ENCODE measurements at places on chromosomes 11 and 22.

- DNase-seq, result no peak
Measured at GRCh38 chr11:31259797-31260196, 109.7 kb downstream of the DCDC1 start.

GRCh38 chr22:31085493-31085824 is 4.3 kb downstream of the SMTN start:
- no peak for DNase-seq

GRCh38 chr11:11163236-11163635 is 189.8 kb downstream of the CSNK2A3 start:
- no peak for DNase-seq

- no peak for DNase-seq
Measured at GRCh38 chr11:121681550-121682268, 228.9 kb upstream of the SORL1-AS1 start.

DNA sequence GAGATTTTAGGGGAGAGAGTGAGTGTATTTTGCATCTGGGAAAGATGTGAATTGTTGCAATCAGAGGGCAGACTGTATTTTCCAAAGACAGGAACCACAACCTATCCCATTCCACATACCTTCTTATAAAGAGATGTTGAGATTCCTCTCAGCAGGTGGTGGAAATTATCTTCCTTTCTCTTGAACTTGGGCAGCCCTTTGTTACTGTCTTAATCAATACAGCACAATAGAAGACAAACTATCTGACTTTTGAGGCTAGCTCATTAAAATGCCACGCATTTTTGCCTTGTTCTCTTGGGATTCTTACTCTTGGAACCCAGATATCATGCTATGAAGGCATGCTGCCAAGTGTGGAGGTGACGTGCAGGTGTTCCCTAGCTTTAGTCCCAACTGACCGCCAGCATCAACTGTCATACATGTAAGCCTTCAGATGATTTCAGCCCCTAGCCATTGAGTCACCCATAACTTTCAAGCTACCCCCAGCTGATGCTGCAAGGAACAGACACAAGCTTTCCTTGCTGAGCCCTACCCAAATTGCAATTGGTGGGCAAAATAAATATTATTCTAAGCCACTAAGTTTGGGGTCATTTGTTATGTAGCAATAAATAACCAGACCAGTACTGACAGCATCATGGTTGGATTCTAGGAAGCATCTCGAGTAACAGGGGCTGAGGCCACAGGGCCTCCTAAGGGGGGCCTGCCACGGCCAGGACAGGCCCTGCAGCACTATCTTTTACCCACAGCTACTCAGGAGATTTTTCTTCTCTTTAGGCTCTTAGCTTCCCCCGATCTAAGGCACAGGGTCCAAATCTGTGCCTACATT is 63.0 kb downstream of the RPL27A start:
- no peak for DNase-seq

Measured in activated T-cell treated with anti-CD3 and anti-CD28 coated beads for 24 hours (primary cell).